ENCODE measurements at places on chromosomes 5 and 9.

- DNase-seq = no peak
These were observed 3.1 kb upstream of the RPL37 start for GRCh38 chr5:40838086-40838485.

GRCh38 chr5:171162596-171162995 lies 146.5 kb upstream of the TLX3 start:
- peak; percentile 3 for DNase-seq

- DNase-seq = no peak
These were observed 7.8 kb downstream of the NINJ1 start for GRCh38 chr9:93126151-93126781.

DNA sequence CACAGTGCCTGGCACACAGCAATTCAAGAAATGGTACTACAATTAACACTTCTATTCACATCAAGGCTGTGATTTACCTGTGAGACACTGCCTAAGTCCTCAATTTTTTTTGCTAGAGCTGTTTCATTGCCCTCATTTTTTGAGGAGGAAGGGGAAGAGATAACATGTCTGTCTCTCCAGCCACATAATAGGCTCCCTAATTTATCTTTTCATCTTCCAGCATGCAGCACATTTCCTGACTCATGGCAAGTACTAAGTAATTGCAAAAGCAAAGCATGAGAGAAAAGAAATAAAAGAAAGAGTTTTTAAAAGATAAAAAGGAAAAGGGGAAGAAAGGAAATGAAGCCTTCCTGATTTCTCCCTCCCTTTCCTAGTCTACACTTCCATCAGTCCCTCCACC lies 26.9 kb upstream of the RNF38 start:
- no peak for DNase-seq

GRCh38 chr9:31119890-31120454 lies 1264.5 kb upstream of the ACO1 start:
- no peak for DNase-seq

DNA sequence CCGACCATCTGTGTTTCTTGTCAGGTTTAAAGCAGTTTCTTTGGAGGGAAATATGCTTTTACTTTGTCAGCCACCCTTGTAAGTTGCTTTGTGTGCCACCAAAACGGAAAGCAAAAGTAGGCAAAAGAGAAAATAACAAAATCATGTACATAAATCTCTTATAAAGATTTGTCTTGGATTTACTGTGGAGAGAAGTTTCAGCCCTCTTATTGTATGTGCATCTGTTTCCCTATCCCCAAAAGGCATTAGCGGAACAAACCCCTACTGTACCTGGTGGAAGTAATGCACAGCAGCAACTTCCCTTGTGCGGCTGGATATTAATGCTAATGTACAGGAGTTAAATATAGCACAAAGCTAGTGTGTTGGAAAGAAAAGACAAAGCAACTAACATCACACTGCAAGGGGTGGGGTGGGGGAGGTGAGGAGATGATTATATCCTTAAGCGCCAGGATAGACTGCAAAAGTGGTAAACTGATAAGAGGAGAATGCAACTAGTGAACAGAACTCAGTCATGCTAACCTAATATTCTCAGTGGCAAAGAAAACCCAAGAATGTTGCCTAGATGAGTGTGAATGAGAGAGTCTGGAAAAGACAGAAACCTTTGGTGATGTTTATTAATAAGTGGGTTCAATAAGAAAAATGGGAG lies 396.5 kb upstream of the MEF2C start:
- no peak for DNase-seq

GRCh38 chr9:94182532-94182931 lies 76.6 kb upstream of the ZNF169 start:
- DNase-seq = no peak

DNA sequence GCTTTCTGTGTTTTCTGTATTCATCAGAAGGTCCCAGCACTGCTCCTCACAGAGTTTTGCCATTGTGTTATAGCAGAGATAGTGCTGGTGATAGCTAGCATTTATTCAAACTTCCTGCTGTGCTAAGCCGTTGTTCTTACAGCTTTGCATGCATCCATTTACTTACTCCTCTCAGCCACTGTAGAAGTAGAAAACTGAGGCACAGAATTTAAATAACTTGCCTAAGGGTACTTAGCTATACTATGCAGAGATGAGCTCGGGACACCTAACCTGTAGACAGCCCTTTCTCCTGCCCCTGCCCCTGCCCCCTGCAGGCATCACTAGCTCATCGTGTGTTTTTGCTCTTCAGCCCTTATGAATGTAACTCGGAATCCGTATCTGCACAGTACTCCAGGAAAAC lies 227.6 kb downstream of the SAXO1 start:
- no peak for DNase-seq

- DNase-seq = peak; percentile 42
These were observed 171.2 kb downstream of the DOCK8 start for GRCh38 chr9:385818-386398.

- no peak for DNase-seq
These were observed 198.1 kb upstream of the WWC1 start for GRCh38 chr5:168093200-168093910.

DNA sequence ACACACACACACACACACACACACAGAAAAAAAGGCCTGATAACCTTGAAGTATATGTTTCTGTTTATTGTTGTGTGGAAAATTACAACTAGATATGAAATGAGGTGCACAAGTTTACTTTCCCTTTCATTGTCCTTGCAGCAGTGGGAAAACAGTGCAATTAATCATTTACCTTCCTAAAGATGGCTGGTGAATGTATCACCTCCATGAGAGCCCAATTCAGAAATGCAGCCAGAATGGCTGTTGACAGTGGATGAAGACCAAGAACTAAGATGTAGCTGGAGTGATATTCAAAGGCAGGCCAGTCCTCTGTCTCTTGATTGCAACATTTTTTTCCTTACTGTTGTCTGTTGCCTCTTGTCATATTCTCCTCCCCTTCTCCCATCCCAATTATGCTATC lies 49.6 kb upstream of the EIF4EBP3 start:
- no peak for DNase-seq

DNA sequence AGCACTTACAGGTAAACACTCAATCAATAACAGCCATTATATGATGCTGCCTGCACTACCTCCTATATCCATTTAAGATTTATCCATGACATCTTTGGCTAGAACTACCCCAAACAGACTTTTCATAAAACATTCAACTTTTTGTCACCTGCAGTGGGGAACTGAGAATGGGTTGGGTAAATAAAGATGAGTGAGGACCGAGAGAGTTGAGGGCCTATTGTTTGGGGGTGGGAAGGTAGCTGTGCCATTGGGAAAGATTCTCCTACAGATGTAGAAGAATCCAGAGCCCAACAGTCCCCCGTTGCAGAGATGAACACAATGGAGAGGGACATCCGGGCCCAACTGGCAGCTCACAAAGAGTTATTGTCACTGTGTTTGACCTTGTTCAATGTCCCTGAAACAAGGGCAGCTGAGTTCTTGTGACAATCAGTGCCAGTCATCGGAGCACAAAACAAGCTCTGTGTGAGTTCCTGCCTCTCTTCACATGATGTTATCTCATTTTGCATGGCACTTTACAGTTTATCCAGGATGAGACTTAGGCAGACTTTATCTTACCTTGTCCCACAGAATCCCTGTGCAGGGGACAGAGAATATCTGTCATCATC lies 11.5 kb upstream of the SLC31A2 start:
- no peak for DNase-seq

DNA sequence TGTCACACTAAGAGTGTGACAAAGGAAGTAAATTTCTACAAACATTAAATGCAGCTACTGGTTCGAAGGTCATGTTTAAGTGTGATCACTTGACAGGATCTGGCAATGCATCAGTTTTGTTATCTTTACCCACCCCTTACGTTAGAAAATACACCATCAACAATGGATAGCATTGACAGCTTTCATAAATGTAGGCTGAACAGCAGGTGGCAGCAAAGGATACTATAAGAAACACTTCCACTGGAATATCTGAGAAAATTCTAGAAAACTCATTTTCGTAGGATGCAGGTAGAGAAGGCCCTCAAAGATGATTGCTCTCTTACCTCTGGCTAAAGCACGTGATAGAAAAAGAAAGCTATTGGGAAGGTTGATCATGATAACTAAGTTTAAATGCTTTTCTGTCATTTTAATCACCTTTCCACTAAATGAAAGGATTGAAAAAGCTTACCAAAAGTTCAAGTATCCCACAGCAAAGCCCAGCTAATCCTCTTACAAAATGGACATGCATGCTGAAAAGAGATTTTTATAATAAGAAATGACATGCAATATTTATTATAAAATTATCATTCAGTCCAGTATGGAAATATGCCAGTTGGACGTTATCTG lies 292.5 kb downstream of the PARP8 start:
- DNase-seq = peak; percentile 15

DNA sequence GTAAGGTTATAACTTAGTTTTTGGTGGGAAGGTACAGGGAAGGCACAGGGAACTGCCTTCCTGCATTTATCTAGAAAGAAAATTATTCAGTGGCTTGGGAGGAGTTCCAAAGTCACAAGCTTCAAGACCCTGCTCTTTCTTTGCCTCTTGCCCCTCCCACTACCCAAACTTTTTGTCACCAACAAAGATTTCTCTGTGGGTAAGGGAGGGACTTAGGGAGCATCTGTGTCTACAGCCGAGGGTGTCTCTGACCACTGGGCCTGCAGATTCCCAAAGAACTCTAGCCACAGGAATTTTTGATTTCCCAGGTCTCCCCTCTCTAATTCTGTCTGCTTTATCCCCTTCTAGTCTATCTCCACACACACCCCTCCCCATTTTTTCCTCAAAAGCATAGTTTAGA lies 2.1 kb downstream of the ECSCR start:
- no peak for DNase-seq

DNA sequence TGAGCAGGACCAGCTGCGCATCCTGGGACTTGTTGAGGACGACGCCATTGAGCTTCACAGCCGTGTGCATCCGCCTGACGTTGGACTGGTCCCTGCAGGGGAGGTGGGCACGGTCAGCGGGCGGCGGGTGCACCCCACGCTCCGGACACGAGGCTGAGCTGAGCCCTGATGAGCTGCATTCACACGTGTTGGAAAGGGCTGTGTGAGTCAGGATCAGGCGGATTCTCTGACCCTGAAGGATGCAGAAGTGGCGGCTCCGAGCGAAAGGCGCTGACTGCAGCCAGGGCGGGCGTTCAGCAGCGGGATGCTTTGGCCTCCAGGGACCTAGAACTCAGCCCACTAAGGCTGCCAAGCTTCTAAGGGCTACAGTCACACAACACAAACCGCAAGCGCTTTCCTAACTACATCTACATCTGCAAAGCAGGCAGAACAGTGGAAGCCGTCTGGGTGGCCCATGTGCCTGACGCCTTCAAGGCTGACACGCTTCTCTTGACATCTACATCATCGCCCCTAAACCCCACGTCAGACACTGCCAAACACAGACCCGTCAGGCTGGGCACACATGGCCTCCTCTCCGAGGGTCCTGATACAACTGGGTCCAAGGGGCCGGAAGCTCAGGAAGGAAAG lies 44.9 kb downstream of the NKD2 start:
- DNase-seq = no peak

Measured in H54 (cell line).